Thyroid gland (tissue), 4 donors: ENCODE measurements at places on chromosomes 7 and 10. TPM values are rescaled to one million over a fixed set of nuclear protein-coding genes. Genes with fewer than 3 reads are reported as not detected.

- no peak for DNase-seq
These were observed 28.9 kb upstream of the PRKAG2 start for GRCh38 chr7:151905766-151906165.

GALNT17 gene
- 63.8 TPM for total RNA-seq

ACTR1A gene
- 111 TPM for total RNA-seq

GRCh38 chr7:641269-641671 lies 85.2 kb upstream of the DNAAF5 start:
- DNase-seq = no peak

- no peak for DNase-seq
These were observed 78.9 kb downstream of the GPR37 start for GRCh38 chr7:124686543-124687171.

SLC26A4 gene
- total RNA-seq = 223 TPM

GRCh38 chr7:41451826-41452225 lies 251.1 kb downstream of the INHBA start:
- no peak for DNase-seq

DNA sequence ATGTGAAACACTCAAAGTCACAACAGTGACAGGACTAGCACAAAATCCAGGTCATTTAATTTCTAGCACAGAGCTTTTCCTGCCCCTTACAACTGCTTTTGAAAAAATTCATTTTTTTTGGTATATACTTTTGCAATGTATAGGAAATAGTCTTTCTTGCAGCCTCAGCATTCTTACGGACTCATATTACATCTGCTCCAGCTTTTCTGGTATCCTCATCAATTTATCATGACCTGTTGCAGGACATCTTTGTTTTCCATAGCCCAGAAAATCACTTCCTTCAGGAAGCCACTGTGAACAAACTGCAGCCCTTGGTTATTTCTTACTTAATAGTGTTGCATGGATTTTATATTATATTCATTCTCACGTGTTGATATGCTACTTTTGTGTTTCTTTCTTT lies 347.9 kb upstream of the MTPN start:
- no peak for DNase-seq

DNA sequence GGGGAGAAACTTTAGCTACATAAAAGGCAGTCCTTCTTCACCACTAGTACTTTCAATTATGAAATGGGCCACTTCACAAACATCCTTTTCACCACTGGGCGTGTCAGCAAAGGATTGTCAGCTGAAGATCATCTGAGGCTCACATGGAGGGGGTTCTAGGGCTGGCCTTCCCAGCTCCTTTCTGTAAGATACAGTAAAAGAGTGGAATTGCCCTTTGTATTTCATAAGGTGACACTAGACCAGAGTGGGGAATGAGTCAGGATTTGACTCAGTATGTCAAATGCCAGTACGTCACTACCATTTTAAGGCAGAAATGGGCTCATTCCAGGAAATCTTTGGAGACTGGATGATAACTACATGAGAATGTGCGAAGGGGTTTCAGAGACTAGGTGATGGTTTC lies 21.2 kb upstream of the BLOC1S2 start:
- DNase-seq = no peak

KNDC1 gene
- total RNA-seq = 4.0 TPM

GRCh38 chr10:61792921-61793320 lies 108.6 kb upstream of the ARID5B start:
- DNase-seq = no peak

- peak; percentile 25 for DNase-seq
These were observed 120.1 kb downstream of the WDFY4 start for GRCh38 chr10:48804740-48805182.

GRCh38 chr10:111347386-111348013 lies 270.7 kb downstream of the ADRA2A start:
- peak; percentile 52 for DNase-seq
